ENCODE measurements at places on chromosomes 2 and 18.
A peak's percentile ranks its signal among the peaks of the same experiment; 100 is the strongest.

- DNase-seq = no peak
Measured at GRCh38 chr2:199940373-199940772, 14.9 kb downstream of the TYW5 start.

GRCh38 chr2:105449076-105449475 lies 50.2 kb upstream of the FHL2 start:
- DNase-seq = no peak

- DNase-seq = no peak
Measured at GRCh38 chr2:221758076-221758475, 186.0 kb upstream of the EPHA4 start.

- DNase-seq = peak; percentile 77
Measured at GRCh38 chr18:36809590-36810381, 19.0 kb downstream of the TPGS2 start.

DNA sequence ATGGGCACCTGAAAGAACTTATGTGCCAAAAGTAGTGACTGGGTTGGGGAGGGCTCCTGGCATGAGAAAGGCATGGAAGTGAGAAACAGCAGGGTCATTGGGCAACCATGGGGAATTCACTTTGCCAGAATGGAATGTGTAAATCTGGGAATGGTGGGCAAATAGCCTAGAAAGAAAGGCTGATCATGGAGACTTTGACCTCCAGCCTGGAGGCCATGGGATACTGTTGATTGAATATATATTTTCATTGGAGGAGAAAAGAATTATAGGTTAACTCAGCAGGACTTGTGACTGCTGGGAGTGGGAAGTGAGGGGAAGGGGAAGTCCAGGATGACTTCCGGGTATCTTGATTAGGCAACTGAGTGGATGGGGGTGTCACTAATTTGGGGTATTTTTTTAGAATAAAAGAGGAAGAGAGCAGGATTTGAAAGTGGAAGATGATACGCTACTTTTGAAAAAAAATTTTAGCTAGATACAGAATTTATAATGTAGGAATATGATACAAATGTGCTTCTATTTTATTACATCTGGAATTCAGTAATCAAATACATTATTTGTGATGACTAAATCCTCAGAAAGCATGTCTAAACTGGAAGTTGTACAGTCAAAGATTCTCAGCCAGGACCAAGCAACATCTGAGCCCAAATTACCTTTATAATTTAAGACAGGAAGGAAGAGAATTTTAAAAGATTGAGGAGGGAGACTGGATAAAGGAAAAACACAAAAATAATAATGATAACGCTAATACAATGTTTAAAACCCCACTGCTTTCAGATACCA lies 116.2 kb downstream of the GATA6 start:
- DNase-seq = no peak

DNA sequence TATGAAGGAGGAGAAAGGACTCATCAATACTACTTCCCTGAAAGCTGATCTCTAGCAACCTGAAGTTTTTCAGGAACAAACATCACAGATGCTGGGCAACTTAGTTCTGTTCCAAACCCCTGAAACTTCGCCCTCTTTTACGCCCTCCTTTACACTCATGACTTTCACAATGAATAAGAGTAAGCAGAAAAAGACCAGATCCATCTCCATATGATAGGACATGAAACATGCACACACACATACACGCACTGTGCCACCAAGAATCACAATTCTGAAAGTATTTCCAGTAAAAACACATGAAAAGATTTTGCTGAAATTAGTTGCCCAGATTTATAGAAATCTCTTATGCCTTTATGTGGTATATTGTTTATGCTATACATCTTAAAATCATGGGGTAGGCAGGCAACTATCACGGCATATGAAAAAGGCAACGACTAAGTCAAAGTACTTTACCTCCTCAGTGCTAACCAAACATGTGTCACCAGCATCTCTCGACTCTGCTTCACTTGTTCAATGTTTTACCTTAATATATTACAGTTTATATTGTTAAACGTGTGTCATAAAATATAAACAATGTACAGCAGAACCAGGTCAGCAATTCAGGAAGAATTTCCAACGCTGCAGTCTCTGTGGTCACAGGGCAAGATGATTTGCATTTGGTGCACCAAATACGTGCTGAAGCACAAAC lies 47.8 kb downstream of the NHEJ1 start:
- DNase-seq = no peak

DNA sequence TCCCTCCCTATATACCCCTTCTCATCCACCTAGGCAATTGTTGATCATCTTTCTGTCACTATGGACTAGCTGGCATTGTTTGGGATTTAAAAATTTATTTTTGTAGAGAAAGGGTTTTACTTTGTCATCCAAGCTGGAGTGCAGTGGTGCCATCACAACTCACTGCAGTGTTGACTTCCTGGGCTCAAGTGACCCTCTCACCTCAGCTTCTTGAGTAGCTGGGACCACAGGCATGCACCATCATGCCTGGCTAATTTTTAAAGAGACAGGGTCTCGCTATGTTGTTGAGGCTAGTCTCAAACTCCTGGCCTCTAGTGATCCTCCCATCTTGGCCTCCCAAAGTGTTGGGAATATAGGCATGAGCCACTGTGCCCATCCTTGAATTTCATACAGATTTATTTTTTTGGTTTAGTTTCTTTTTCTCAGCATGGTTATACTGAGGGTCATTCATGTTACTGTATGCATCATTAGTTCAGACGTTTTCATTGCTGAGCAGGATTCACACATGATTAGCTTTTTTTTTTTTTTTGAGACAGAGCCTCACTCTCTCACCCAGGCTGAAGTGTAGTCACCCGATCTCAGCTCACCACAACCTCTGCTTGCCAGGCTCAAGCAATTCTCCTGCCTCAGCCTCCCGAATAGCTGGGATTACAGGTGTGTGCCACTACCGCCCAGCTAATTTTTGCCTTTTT lies 8.6 kb upstream of the PCARE start:
- DNase-seq = no peak

DNA sequence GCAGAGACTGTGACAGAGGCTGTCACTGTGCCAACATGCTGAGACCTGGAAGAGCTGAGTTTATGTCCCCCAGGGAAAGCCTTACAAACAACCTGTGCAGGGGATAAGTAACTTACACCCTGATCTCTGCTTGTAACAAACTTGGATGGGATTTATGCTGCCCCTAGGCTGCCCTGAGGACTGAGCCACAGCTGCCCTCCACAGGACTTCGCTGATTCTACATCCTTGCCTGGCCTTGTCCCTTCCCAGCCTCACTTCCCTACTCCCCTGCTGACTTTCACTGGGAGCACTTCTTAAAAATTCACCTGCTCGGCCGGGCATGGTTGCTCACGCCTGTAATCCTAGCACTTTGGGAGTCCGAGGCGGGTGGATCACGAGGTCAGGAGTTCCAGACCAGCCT lies 45.9 kb upstream of the ASAP2 start:
- no peak for DNase-seq

DNA sequence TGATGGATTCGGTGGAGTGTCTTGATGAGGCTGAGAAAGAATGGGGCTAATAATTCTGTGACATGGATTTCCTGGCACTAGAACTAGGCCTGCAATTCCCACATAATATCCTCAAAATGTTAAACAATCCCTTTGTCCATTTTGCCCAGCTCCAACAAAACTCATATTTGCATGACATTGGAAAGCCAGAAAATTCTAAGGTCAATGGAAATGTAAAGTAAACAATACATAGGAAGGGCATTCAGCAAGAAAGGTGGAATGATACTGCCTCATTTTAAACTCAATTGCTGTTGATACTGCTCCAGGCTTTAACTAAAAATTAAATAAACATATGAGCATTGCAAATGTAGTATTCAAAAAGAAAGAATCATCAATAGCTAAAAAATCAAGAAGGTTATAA lies 434.8 kb upstream of the SLC8A1 start:
- no peak for DNase-seq

DNA sequence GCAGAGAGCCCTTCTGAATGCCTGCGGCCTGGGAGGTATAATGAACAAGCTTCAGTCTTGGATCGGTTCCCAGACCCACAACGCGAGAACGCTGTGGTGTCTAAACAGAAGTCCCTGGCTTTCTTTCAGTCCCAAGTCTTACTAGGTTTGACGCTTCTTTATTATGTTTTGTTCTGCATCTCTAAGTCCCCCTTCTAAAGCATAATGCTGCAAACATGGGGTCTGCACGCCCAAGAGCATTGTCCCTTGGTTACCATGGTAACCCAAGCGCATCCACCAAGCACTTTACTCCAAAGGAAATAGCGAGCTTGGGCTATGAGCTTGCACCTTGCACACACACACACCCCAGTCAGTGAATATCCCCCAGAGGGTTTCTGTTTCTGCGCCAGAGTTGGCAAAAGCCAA lies 193.7 kb downstream of the INO80D start:
- DNase-seq = peak; percentile 55

DNA sequence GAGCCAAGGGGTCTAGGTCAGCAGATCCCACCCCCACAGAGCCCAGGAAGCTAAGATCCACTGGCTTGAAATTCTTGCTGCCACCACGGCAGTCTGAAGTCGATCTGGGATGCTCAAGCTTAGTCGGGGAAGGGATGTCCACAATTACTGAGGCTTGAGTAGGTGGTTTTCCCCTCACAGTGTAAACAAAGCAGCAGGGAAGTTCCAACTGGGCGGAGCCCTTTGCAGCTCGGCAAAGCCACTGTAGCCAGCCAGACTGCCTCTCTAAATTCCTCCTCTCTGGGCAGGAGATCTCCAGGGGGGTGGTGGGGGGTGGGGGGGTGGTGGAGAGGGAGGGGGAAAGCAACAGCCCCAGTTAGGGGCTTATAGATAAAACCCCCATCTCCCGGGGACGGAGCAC lies 419.5 kb downstream of the NUP35 start:
- no peak for DNase-seq

DNA sequence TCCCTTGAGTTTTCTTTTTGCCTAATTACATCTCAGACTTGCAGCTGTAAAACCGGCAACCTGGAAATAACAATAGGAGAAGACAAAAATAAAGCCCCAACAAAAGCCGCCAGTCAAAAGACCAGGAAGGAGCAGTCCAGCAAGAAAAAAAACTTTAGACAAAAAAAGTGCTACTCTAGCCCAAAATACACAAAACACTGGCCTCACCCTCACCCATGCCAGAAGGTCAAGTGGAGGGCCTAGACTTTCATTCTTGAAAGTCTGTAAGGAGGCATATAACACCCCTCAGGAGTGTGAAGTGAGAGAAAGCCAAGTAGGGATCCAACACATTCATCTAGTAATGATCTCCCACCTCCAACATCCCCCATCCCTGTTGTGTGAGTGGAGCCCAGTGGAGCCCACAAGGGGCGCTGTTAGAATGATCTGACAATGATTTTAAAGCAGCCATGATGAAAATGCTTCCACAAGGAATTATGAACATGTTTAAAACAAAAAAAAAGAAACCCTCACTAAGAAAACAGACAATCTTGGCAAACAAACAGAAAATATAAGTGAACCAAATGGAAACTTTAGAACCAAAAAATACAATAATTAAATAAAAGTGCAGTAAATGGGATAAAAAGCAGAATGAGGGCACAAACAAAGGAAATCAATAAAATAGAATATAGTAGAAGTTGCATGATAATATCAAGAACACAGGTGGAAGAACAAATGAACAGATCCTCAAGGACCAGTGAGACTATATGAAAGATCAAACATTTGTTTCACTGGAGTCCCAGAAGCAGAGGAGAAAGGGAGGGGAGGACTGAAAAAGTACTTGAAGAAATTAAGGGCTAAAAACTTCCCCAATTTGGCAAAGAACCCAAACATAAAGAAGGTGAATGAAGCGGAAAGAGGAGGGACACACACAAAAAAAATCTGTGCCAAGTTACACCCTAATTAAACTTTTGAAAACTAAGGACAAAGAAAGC lies 23.9 kb downstream of the SESTD1 start:
- no peak for DNase-seq

DNA sequence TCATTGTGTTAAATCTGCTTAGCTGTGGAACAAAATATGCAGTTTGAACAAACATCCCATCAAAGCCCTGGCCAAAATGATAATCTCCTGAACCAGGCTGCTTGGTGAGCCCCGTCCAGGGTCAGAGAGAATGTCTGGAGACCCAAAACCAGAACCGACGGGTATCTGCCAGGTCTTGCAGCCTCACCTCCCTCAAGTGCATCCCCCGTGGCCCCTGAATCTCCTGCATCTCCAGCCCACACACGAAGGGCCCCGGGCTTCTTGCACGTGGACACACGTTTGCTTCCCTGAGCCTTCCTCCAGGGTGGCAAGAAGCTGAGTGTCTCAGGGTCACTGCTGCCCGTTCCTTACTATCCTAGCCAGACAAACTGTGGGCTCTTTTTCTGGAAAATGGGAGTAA lies 50.5 kb upstream of the PXDN start:
- no peak for DNase-seq

DNA sequence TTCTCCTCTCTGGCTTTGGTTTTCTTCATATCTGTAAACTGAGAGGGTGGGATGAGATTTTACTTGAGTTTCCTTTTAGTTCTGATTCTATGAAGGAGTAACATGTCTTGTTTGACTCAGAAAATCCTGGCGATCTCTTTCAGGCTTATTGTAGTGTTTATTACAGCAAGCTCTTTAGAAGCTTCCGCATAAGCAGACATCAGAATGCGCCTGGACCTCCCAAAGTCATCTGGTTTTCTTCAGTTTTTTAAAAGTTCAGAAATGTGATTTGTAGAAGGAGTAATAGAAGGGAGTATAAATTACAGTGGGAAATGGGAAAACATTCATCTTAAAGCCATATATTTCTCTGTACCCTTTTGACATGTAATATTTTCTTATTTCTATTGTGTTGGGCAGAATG lies 68.4 kb downstream of the EML6 start:
- no peak for DNase-seq

- peak; percentile 97 for DNase-seq
Measured at GRCh38 chr18:49052891-49053644, 102.3 kb upstream of the SMAD7 start.

GRCh38 chr2:166417669-166418068 lies 41.9 kb upstream of the SCN9A start:
- DNase-seq = peak; percentile 62

DNA sequence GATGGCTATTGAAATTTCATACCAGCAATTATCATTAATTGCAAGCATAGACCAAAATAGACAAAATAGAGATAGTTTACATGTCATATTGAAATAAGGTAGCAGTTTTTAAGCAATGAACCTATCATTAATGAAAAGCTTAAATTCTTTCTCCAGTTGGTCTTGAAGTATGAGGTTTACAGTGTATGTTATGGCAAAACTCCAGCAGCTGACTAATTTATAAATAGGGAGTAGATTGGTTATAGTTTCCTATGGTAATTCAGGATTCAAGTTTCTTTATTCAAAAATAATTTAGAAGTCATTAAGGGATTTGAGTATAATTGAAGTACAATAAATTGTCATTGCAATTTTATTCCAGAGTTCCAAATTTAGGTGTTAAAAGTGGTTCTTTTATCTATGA lies 69.6 kb upstream of the COL5A2 start:
- DNase-seq = peak; percentile 79

DNA sequence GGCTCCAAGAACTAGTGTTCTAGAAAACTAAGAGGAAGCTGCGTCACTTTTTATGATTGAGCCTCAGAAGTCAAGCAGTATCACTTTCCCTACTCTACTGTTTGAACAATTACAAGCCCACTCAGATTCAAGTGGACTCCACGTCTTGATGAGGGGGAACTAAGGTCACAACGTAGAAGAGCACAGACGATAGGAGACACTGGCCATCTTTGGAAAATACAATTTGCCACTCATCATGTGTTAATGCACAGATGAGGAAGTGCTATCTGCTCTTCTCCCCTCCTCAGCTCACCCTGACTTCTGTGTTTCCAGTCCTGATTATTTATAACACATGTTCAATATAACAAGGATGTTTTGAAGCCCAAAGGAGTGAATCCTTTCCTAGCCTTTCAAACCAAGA lies 76.1 kb upstream of the CYP1B1 start:
- DNase-seq = no peak

- DNase-seq = no peak
Measured at GRCh38 chr18:12405066-12405465, 2.7 kb upstream of the PRELID3A start.

- DNase-seq = peak; percentile 48
Measured at GRCh38 chr18:23071285-23071684, 64.0 kb upstream of the CABLES1 start.

All from fibroblast of skin of abdomen (primary cell).